Type B pancreatic cell (in vitro differentiated cells): ENCODE measurements at places on chromosomes 2 and 18.
A peak's percentile ranks its signal among the peaks of the same experiment; 100 is the strongest.

DNA sequence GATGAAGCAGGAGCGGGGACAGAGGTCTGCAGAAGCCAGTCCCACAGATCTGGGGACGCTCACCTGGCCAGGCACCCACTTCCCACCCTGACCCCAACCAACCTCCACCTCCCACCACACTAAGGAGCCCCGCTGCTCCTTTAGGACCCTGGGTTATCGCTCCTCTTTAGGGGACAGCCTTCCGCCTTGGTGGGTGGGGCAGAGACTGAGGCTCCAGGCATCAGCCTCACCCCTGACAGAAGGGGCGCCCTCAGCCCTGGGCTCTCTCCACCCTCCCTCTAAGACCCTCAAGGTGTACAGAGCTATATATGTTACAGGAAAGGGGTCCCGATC lies 33.5 kb upstream of the SLC66A3 start:
- no peak for DNase-seq

- DNase-seq, result no peak
Observed at GRCh38 chr2:212609479-212609878, 70.9 kb upstream of the ERBB4 start.

DNA sequence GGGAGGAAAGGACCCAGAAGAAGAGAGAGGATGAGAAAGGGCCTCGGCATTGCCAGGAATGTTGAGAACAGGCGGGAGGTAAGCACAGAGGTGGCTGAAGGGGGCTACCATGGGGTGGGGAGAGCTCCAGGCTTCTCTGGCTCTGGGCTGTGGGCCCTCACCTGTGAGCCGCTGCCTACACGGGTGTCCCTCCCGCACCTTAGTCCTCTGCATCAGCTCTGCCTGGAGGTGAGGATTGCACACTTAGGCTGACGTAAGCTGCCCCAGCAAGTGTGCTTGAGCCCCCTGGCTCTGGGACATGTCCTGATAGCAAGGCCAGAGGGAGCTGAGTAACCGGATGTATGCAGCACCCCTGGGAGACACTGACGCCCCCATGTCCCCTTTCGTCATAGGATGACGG lies 33.9 kb downstream of the TMEM18 start:
- peak; percentile 36 for DNase-seq

DNA sequence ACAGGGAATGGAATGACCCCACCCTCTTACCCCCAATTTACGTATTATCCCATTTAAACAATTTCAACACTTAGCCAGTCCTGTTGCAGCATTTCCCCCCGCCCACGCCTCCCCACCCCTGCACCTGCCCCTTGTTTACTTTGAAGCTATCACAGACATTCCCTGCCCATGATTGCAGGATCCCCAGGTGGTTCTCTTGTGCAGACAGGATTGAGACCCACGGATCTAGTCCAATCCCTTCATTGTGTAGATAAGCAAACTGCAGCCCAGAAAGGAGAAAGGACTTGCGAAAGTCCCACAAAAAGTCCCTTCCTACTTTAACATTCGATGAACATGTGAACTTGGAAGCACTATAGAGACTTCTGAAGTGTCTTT lies 38.9 kb downstream of the TMEM17 start:
- no peak for DNase-seq

DNA sequence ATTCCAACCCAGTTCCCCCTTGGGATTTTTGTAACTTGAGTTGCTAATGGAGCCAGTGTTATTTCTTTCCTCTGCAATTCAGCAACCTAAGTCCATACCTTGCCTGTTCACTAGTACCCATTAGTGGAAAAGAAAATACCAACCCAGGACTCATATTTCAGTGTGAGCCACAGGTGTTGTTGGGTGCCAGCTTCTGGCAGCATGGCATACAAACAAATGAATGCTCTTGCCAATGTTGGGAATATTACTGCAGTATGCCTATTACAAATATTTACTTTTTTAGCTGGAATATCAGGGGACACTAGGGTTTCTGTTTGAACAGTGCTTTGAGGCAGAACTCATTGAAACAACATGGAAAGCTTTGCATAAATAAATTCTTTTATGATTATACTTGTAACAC lies 130.2 kb downstream of the NCKAP5 start:
- no peak for DNase-seq

DNA sequence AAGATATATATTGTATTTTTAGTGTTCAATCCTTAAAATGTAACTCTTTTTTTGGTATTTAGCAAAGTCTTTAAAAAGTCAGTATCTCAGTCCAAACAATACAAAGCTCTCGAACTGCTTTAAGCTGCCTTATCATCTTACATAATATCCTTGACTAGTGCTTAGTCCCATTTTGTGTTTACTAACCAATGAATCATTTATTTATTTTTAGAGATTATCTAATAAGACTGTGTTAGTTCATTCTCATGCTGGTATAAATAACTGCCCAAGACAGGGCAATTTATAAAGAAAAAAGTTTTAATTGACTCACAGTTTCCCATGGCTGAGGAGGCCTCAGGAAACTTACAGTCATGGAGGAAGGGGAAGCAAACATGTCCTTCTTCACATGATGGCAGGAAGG lies 248.3 kb upstream of the KYNU start:
- no peak for DNase-seq

DNA sequence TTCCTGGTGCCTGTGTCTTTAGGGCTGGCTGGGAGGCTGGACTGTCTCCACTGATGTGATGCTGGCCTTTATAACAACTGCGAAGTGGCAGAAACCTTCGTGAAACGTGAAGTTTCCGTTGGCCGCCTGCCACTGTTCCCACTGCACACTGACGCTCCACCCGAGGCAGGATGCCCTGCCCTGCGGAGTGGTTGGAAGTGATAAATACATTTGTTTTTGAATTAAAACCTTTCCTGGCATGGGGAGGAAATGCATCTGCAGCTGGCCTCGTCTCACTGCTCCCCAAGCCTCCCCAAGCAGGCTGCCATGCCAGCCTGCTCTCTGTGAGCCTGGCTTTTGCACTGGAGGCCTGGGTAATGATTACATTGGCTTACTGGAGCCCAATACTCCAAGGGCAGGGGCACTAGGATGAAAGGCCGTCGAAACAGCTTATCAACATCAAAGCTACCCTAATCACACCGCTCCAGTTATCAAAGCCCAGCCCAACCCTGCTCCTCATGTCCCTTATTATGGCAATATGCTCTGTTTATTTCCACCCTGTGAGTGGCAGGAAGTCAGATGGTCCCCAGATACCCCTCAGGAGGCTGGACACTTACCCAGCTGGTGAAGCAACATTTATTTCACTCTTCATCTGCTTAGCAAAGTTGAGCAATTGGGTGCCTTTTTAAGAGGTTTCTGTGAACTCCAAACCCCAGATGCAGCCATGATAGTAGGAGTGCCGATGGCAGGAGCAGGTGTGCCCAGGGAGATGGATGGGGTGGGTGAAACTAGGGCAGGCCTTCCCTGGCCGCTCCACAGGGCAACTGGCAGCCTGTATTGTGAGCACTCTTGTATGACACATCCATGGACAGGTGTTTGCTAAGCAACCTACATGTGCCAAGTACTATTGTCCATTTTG lies 97.4 kb upstream of the ITGA6 start:
- DNase-seq, result no peak

GRCh38 chr2:148565272-148565894 lies 79.2 kb upstream of the EPC2 start:
- DNase-seq, result no peak

GRCh38 chr2:43715300-43716098 lies 39.3 kb upstream of the C1GALT1C1L start:
- no peak for DNase-seq

DNA sequence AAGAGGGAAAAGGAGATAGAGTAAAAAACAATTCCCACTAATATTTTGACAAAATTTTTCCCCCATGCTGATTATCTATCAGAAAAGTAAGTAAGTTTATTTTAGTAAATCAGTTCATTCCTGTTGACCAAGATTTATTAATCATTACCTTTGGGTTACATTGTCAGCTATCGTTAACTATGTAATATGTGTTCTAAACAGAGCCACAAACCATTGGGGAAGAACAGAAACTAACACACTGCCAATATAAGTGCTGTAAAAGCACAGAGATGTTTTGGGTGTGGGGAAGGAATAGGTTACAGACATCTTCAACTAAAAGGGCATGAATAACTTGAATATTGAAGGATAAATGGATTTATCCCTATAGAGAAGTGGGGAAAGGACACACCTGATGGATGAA lies 42.5 kb upstream of the ACADL start:
- no peak for DNase-seq

DNA sequence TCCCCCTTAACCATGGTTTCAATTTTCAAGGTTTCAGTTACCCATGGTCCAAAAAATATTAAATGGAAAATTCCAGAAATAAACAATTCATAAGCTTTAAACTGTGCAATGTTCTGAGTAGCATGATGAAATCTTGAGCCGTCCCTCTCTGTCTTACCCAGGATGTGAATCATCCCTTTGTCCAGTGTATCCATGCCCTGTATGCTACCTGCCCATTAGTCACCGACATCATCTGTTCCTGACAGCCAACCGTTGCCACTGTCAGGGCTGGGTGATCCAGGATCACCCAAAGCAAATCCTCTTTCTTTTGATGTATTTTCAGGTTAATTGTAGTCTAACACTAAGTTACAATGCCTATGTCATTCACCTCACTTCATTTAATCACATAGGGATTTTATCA lies 15.7 kb upstream of the OLA1 start:
- DNase-seq, result no peak

GRCh38 chr2:222669353-222669752 lies 2.1 kb upstream of the MOGAT1 start:
- DNase-seq, result no peak
